ENCODE measurements at places on chromosomes 7 and 10.

- DNase-seq, result no peak
These were observed 341.9 kb downstream of the PTPRN2 start for GRCh38 chr7:158245724-158246041.

GRCh38 chr7:81908220-81908619 lies 138.4 kb upstream of the HGF start:
- DNase-seq, result no peak

DNA sequence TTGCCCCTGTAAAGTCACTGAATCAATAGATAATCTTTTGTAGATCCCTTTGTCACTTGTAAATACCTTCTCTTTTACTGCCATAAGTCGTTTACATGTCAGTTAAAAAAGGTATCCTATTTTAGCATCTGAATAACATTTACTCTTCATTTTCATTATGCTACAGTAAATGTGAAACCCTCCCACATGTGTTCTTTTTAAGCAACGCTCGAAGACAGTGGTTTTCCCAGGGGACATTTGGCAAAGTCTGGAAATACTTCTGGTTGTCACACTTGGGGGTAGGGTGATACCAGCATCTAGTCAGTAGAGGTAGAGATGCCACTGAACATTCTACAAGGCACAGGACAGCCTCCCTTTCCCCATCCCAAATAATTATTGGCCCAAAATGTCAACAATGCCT lies 23.7 kb downstream of the ATAD1 start:
- DNase-seq, result no peak

DNA sequence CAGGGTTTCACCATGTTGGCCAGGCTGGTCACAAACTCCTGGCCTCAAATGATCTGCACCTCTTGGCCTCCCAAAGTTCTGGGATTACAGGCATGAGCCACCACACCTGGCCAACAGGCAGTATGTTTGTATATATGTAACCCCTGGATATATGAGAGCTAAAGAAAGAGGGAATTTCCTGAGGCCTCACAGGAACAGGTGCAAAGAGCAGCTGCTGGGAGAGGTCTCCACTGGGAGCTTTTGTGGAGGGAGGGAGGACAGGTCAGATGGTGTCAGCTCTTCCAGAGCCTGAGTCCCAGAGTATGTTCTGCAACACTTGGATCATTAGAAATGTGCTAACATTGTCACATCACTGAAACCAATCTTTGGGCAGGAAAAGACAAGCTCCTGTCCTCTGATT lies 110.1 kb upstream of the KIF5B start:
- no peak for DNase-seq

GRCh38 chr10:46307281-46308112 lies 20.7 kb downstream of the ANTXRL start:
- DNase-seq, result no peak

DNA sequence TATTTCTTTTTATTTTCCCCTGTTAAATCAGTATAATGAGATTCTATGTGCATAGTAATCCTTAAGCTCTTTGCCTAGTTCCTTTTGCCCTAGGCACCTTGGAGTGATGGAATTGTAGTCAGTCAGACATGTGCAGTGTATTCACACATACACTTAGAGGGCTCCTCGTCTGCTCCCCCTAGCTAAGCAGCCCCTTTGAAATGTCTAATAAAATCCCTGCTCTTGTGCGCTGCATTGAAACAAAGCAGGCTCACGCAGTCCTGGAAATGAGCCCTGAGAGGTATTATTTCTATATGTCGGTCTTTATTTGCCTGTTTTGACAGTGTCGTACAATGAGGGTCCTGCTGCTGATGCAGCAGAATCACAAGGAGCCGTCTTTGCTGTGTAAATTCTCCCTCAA lies 258.7 kb downstream of the AUTS2 start:
- no peak for DNase-seq

- DNase-seq, result peak; percentile 35
These were observed 139.4 kb downstream of the EPC1 start for GRCh38 chr10:32207544-32207943.

- no peak for DNase-seq
These were observed 490.0 kb upstream of the PHF14 start for GRCh38 chr7:10483671-10484070.

- DNase-seq, result no peak
These were observed 26.4 kb upstream of the PRKAR2B start for GRCh38 chr7:107017965-107018719.

GRCh38 chr10:68989317-68989990 lies 851 bp downstream of the KIFBP start:
- no peak for DNase-seq

DNA sequence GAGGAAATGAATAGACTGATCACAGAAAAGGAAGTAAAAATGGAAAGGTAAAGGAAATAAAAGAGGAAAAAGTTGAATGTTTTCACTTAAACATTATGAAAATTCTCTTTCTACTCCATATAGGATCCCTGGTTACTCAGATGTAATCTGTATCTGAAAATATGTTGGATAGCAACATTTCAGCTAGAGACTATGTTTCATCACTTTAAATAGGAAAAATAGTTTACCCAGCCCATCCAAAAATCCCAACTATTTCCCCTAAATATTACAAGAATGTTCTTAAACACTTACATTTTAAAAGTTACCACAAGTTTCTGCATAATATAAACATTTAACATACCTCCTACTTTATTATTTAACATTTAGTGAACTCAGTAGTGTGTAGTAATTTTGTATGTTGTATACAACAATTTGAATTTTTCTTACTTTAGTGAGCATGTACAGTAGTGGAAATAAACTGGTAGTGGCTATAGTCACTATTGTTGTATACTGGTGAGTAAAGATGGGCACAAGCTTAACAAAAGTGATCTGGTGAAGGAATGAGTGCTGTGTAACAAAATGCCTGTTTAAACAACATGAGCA lies 27.1 kb downstream of the SLF2 start:
- DNase-seq, result no peak

DNA sequence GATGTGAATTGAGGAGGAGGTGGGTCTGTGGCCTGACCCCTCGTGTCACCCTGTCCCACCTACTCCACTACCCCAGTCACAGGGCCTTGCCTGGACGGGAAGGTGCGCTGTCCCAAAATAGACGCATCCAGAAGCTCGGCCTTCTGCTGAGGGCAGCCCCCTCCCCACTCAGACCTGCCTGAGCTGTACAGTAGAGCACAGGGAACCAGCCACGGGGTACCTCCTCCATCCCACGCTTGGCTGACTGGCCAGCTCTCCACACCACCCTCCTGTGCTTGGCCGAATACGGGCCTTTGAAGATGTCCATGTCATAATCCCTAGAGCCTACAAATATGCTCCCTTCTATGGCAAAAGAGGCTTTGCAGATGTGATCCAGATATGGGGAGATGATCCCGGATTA lies 88.3 kb downstream of the CHST15 start:
- DNase-seq, result no peak

DNA sequence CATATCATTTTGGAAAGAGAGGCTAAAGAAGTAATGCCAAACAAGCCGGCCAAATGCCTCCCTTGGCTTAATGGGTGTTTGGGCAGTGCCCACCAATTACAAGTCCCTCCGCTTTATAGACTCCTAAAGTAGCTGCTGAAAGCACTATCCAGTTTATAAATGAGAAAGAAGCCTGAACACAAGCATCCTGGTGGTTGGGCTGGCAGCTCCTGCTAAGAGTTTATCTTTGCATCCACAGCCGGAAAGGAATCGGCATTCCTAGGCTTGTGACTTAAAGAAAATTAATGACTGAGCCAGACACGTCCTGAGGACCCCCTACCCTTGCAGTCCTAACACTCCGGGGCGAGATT lies 13.1 kb upstream of the NKX2-3 start:
- DNase-seq, result no peak

- DNase-seq, result no peak
These were observed 13.2 kb upstream of the CAMK2B start for GRCh38 chr7:44338600-44338999.

- DNase-seq, result no peak
These were observed 3.6 kb downstream of the YWHAG start for GRCh38 chr7:76354981-76355730.

DNA sequence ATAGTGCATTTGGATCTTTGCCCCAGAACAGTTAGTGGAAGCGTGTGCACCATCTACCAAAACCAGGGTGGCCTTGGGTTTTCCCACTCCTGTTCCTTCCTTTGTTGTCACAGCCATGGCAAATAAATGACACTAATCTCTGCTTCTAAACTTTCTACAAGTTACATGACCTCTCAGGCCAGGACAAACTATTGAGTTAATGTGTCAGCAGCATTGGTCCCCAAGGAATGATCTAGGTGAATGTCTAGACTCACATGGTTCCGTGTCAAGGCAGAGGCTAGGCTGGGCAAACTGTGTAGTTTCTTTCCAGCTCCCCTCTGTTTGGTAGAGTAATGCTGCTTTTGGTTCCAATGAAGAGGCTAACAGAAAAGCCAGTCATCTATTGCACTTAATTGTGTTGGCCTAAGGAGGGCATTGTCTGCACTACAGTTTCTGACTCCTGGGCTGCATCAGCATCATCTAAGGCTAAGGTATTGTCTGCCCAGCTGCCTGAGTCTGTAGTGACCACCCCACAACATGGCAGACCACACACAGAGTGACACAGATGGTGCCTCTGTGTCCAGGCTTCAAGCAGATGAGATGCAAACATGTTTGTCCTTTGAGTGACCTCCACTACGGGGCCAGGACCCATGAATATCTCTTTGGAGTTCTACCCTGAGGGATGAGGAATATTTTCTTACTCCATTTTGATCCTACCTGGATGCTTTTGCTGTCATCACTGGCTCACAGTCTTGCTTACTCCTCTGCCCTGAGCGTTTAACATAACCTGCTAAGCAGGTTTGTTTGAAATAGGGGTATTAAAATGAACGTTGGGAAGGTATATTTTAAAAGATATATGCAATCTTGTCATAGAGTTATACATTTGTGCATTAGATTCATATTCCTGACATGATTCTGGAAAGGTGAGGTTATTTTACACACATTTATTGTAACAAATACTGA lies 1.7 kb downstream of the CYP3A4 start:
- DNase-seq, result no peak

GRCh38 chr10:110445871-110446270 lies 51.8 kb upstream of the DUSP5 start:
- DNase-seq, result no peak

DNA sequence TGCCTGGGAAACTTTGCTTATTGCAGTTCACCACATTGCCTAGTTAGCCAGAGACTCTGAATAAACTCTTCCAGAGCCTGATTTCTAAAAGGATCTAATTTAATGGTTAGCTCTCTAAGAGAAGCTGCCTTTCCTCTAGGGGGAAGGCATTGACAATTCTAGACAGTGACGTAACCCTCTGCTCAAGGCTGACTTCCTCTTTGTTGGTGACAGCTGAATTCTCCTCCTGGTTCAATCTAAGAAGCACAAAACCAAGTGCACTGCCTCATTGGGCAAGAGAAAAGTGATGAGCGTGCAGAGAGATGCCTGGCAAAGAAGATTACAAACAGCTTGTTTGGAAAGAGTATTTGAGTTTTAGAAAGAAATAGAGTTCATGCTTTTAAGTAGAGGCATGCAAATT lies 102.7 kb downstream of the MACC1 start:
- no peak for DNase-seq

DNA sequence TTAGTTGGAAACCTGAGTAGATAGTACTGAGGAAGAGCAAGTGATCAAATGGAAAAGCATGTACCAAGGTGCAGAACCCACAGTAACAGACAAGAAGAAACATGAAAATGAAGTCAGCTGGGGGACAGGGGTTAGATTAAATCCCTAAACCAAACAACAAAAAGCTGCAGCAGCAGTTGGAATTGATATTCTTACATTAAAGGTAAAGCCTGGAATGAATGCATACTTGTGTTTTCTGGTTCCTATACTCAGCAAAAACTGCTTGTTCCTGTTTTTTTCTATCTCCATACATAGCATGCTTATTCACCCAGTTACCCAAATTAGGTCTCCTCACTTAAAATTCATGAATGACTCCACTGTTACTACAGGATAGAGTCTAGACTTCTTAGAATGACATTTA lies 92.4 kb downstream of the TPST1 start:
- DNase-seq, result no peak

- DNase-seq, result no peak
These were observed 145.9 kb upstream of the ITGB1 start for GRCh38 chr10:33103863-33104379.

DNA sequence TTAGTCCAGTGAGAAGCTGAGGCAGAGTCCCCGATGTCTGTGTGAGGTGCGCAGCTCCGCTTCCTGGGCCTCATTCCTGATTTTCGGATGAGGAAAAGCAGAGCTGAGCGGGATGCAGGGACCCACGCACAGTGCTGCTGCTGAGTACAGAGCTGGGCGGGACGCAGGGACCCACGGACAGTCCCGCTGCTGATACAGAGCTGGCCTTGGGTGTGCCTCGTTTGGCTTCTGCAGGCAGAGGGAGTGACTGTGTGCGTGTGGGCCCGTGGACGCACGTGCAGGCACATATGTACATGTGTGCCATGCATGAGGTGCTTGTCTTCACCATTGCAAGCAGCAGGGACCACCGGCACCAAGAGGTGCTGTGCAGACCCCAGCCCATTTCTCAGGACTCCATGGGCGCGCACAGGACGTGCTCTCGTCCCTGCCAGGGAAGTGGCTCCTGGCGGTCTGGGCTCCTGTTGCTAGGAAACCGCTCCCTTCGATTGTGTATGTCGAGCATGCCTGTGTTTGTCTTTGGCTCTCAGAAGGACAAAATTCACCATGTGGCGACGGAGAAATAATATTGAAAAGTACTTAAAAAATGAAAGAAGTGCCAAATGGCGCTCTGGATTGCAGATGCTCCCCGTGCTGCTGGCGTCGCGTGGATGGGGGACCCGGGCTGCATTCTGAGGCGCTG lies 303.8 kb upstream of the MKI67 start:
- DNase-seq, result no peak

DNA sequence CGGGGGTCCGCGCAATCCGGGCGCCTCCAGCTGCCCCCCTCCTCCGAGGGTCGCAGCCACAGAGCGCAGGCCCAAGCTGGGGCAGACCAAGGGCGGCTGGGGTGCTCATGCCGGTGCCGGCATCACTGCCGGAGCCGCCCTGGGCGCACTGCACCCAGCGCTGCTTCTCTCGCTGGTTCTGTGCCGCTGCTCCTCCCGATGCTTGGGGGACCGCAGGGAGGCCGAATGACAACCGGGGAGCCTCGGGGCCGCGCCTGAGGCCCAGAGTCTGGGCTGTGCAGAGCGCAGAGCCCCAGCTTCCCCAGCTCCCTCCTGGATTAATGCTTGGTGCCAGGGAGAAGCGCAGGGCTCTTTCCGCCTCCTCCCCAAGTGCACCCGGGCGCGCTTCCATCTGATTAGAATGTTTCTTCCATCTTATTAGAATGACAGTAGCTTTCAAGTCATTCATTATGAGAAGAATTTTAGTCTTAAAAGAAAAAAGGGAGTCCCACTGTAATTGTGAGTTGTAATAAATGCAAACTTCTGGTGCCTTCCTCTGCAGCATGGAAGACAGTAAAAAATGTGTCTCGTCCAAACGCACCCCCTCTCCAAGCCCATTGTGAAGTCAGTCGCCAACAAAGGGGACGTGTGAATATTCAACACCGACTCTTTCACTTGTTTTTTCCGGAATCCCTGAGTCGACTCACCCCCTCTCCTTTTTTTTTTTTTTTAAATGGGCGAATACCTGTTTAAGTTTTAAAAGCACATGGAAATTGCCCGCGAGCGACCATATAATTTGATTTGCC lies 19.5 kb upstream of the PTF1A start:
- no peak for DNase-seq

- no peak for DNase-seq
These were observed 74.2 kb downstream of the EZH2 start for GRCh38 chr7:148809856-148810255.

- no peak for DNase-seq
These were observed 64.1 kb downstream of the ZMIZ1 start for GRCh38 chr10:79132681-79133381.

GRCh38 chr7:50208378-50208982 lies 96.0 kb upstream of the IKZF1 start:
- no peak for DNase-seq

- no peak for DNase-seq
These were observed 17.0 kb downstream of the RRP12 start for GRCh38 chr10:97384156-97384555.
